Activated gamma-delta T cell treated with anti-CD3 and anti-CD28 coated beads, Interleukin-2, amount 50 U/mL, for 16 hours (primary cell): ENCODE measurements at places on chromosomes 6 and 20.
A peak's percentile ranks its signal among the peaks of the same experiment; 100 is the strongest.

DNA sequence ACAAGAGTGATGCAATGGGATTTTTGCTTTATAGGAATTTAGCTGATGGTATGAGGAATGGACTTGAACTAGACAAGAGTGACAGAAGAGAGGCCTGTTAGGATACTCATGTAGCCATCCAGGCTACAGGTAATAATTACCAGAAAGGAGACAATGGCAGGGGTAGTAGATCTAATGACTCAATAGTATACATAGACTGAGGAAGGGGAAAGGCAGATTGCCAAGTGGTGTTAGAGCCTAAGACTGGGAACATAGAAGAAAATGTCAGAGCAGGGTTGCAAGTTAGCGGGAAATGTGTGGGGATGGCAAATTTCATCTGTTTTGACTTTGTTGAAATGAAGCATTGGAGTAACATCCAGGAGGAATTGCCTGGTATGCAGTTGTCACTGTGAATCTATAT lies 295.6 kb downstream of the UTRN start:
- no peak for DNase-seq

GRCh38 chr20:21971436-21971835 lies 266.0 kb downstream of the PAX1 start:
- DNase-seq: no peak

GRCh38 chr20:50957798-50958614 lies at the start of gene DPM1:
Gene DPM1 (minus strand): TSS chr20:50958532. CDS start chr20:50958523, 9 bp downstream.
- DNase-seq: peak; percentile 84

GRCh38 chr6:85676086-85676729 lies 33.5 kb upstream of the SYNCRIP start:
- no peak for DNase-seq

- DNase-seq: no peak
These were observed 67.4 kb upstream of the BMP2 start for GRCh38 chr20:6699921-6700562.

DNA sequence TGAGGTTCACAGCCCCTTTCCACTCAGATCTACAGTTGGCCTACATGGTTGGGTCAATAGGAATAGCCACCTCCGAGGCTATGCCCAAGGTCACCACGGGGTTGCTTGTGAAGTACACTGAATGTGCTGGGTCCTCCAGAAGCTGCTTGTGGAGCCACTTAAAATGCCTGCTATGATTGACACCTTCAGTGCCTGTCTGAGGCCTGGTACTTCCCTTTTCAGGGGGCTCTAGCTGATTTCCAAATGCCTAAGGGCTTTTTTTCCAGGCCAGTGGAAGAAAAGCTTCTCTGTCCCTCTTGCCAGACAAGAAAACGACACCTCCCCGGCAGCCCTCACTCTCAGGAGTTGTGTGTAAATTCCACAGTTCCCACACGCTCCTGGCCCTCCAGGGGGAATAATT lies 6.3 kb upstream of the NXT1 start:
- DNase-seq: no peak

DNA sequence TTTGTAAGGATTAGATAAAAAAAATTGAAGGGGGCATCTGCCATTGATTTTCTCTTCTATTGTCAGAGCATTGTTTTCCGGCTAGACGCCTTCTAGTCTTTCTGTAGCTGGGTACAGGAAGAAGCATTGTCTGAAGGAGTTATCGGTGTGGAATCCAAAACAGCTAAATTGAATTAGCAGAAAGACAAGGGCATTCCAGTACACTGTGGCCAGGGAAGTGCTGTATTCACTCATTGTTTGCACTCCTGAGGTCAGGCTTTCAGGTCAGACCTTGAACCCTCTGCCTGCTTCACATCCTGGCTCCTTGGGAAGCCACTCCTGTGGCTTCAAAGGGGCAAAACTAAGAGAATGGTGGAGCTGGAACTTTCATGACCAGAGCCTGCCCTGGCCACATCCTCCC lies 81.1 kb upstream of the SNAP25 start:
- DNase-seq: no peak

DNA sequence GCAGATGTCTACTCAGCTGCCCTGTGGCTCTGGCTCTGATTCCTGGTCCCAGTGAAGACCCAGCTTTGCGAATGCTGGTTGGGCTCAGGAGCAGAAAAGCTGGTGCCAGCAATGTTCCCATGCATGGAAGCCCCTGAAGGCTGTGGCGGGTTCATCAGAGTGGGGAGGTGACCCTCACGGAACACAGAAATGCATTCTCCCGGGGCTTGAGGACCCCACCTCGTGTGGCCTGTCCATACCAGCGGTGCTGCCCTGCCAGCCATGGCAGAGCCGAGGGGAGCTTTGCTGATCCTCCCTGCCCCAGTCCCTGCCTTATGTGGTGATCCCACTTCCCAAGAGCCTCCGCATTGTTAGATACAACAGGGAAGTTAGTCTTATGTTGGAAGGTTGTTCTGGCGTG lies 157.7 kb upstream of the THBS2 start:
- DNase-seq: no peak

- no peak for DNase-seq
These were observed 621.6 kb downstream of the KIF16B start for GRCh38 chr20:15951658-15952057.

- no peak for DNase-seq
These were observed 28.4 kb upstream of the SLC35A1 start for GRCh38 chr6:87444362-87444761.

DNA sequence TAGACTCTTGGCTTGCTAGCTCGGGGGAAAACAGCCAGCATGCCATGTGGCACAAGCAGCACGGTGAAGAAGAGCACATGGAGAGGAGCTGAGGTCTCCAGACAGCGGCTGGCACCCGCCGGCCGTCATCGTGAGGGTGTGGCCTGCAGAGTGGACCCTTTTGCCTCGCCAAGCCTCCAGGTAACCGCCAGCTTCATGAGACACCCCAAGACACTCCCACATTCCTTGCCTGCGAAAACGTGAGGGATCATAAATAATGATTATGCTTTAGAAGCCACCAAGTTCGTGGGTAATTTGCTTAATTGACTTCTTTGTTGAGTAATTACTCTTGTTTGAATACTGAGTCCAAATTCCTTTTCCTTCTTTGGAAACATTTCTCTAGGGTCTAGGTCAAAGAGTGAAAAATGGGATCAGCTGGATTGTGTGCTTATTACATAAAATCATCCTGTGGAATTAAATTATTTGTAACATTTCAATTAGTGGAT lies 23.2 kb downstream of the FAM50B start:
- DNase-seq: no peak

GRCh38 chr6:41463062-41463930 lies 82.9 kb upstream of the FOXP4 start:
- no peak for DNase-seq

GRCh38 chr6:26156850-26157250 lies 69.6 kb downstream of the HFE start:
- DNase-seq: peak; percentile 15

- DNase-seq: no peak
These were observed 654.2 kb upstream of the MAP3K7 start for GRCh38 chr6:91240878-91241603.

DNA sequence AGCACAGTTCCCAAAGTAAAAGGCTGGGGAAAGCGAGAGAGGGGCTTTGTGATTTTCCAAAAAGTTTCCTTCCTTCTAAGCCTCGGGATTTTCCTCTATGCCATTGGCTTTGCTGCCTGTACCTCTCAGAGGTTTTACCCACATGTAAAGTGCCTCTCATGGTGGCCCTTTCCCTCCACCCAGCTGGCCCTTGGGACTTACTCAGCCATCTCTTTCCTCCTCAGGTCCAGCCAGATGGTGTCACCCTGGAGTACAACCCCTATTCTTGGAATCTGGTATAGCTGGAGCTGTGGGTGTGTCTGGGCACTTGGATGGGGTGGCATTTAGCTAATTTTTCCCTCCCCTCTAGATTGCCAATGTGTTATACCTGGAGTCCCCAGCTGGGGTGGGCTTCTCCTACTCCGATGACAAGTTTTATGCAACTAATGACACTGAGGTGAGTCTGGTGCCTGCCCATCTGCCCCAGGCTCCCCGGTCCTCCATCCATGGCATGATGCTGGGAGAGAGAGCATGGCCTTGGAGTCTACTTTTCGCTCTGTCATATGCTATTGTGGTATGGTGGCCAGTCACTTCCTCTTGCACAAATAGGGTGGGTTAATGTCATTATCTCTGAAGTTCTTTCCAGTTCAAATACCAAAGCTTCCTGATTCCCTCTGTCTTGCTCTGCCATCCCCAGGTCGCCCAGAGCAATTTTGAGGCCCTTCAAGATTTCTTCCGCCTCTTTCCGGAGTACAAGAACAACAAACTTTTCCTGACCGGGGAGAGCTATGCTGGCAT lies 1.1 kb downstream of the CTSA start:
- no peak for DNase-seq

DNA sequence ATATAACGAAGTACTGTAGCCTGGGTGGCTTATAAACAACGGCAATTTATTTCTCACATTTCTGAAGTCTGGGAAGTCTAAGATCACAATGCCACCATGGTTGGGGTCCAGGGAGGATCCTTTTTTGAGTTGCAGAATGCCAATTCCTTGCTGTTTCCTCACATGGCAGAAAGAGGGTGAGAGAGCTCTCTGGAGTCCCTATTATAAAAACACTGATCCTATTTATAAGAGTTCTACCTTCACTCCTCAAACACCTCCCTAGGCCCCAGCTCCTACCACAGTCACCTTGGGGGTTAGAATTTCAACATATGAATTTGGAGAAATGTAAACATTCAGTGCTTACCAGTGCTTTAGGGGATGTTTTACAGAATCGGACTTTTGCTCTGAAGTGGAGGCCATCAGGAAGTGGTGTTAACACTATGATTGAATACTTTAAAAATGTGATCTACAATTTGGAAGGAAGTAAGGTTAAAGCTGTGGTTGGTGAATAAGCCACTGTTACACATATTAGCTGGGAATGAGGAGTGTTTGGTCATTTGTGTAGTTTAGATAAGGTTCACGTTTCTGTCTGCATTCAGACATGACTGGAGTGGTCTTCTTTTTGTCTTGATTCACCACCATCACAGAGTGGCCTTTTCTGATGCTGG lies 79.9 kb upstream of the SPTLC3 start:
- DNase-seq: no peak

- no peak for DNase-seq
These were observed 58.2 kb downstream of the ZNF831 start for GRCh38 chr20:59221707-59222252.

GRCh38 chr20:54132612-54133433 lies 41.0 kb downstream of the CYP24A1 start:
- DNase-seq: no peak

DNA sequence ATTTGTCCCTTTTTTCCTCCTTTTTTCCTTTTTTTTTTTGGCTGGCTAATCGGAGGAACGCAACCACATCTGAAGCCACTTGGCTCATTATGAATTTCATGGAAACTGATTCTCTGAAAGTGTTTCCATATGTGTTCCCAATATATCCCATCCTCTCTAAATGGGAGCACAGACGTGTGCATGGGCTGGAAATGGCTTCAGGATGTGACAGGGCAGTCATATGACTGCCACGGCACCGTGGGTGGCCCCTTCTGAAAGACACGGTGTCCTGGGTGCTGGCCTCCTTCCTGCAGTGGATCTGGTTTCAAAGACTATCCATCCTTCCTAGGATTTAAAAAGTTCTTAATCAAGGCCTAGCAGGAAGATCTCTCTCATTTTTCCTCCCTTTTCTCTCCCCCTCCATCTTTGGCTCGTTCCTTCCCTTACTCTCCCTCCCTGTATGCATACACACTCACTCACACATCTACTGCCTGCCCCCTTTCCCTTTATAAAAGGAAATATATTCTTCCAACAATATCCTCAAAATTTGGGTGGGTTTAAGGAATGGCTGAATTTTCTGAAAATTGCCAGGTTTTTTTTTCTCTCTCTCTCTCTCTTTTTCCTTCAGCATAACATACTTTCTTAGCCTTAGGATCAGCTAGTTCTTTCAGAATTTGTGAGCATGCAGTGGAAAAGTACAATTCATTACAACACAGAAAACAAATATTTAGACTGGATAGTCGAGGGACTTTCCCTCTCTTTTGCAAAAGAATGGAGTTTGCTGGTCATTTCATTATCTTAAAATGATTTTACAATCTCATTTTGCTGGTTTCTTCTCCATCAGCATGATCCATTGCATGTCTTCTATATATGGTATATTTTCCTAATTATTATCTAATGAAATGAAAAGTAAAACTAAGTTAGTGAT lies 161.2 kb upstream of the SUPT3H start:
- no peak for DNase-seq

DNA sequence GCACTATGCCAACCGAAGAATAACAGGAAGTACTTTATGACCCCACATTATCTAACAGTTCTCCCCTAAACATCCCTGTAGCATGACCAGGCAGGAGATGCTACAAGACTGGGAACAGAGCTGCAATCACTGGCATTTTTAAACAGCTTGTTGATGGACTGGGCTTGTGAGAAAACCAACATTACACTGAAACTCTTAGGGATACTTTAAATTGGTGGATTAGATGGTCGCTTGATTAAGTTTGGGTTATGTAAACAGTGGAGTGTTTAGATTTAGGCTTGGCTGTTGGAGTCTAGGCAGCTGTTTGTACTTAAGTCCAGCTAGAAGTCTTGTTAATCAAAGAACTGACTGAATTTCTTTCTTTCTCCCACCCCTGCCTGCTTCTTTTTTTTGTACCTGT lies 234.1 kb upstream of the BMP2 start:
- no peak for DNase-seq

- no peak for DNase-seq
These were observed 306.5 kb upstream of the MAP3K7 start for GRCh38 chr6:90893400-90893799.

DNA sequence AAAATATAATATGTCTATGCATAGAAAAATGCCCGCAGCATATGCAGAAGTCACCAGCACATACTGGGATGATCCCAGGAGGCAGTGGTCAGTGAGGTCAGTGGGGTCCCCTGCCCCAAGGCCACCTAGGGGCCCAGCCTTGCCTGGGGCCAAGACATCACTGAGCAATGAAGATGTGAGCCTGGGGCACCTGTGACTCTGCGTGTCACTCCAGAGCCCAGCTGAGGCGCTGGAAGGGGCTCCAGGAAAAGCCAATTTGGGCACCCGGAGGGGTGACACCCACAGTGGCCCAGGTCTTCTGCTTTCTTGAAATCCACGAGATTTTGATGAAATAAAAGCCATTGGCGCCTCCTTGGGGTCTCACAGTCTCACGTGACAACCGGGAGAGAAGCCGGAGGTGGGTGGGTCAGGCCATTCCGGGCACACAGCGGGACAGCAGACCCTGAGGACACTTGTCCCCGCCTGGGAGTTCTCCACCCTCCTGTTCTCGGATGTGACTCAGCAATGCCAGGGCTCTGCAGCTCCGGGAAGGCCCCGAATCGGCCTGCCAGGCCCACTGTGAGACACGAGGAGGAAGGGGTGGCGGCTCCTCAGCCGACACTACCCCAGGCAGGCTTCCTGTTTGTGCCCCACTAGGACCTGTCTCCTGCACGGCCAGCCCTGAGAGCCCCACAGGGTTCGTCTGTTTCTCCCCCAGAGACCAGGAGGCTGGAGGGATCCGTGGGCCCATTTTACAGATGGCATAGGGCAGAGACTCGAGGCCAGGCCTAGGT lies 24.4 kb upstream of the SLCO4A1 start:
- peak; percentile 47 for DNase-seq

- DNase-seq: no peak
These were observed 12.3 kb downstream of the DCBLD1 start for GRCh38 chr6:117494694-117495318.

- no peak for DNase-seq
These were observed 81.6 kb upstream of the EZR start for GRCh38 chr6:158900663-158901312.
